ENCODE measurements at places on chromosomes 5 and 9. TPM values are rescaled to one million over a fixed set of nuclear protein-coding genes. Genes with fewer than 3 reads are reported as not detected.

LECT2 gene
- not detected for total RNA-seq

- H3K36me3 ChIP-seq = no peaks in the 10 kb centered on the region
- ATAC-seq = no peak
- peaks cover 10% of the 10 kb centered on the region for H3K27me3 ChIP-seq
- no peaks in the 10 kb centered on the region for H3K4me1 ChIP-seq
Measured at GRCh38 chr5:172339264-172340180, 56.0 kb upstream of the UBTD2 start.

DNA sequence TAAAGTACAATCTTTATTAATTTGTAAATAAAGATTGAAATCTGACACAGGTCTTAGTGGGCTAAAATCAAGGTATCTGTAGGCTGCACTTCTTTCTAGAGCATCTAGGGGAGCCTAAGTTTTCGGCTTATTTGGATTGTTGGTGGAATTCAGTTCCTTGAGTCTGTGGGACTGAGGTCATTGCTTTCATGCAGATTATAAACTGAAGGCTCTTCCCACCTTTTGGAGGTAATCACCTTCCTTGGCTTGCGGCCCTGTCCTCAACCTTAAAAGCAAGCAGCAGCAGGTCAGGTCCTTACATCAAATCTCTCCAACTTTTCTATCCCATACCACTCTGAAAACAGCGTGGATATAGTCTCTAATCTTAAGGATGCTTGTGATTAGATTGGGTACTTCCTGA is 25.9 kb downstream of the MAT2B start:
- no peak overlapping the region for H3K27ac ChIP-seq
- no peaks in the 10 kb centered on the region for H3K4me1 ChIP-seq
- ATAC-seq = no peak

DNA sequence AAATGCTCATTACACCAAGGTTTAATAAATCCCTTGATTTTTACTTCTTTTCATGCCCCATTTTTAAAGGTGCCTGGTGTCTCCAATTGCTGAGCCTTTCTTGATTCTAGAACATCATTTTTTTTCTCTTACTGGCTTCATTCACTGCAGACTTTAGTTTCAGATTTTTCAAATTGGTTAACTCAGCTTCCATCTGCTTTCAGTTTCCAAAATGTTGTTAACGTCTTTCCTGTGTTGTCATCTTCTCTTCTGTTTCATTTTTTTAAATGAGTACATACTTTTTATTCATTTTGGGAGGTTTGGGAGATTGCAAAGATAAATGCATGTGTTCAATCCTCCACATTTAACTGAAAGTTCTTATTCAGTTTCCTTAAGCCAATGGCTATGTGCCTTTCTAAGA is 126.4 kb upstream of the CCNG1 start:
- peaks cover 4% of the 10 kb centered on the region for H3K27me3 ChIP-seq
- no peaks in the 10 kb centered on the region for H3K36me3 ChIP-seq
- H3K4me3 ChIP-seq = no peak overlapping the region
- H3K27ac ChIP-seq = no peak overlapping the region

GRCh38 chr9:135561391-135562234 is at the start of gene PAEP:
TSS of gene PAEP (plus strand) at chr9:135561756.
- H3K4me3 ChIP-seq = no peak within 1 kb of the TSS
- H3K36me3 ChIP-seq = no peaks in the 10 kb centered on the region
- ATAC-seq = no peak
- peaks cover 7% of the 10 kb centered on the region for H3K27me3 ChIP-seq
- no peaks in the 10 kb centered on the region for H3K4me1 ChIP-seq

GRCh38 chr5:159503236-159503635 is 172.9 kb upstream of the IL12B start:
- H3K4me3 ChIP-seq = no peak overlapping the region
- no peak overlapping the region for H3K27ac ChIP-seq
- H3K27me3 ChIP-seq = no peaks in the 10 kb centered on the region
- no peaks in the 10 kb centered on the region for H3K4me1 ChIP-seq

Measured in activated T-helper 17 cell treated with anti-CD3 and anti-CD28 coated beads, Interleukin-2, amount 50 U/mL, for 72 hours (primary cell).